ENCODE measurements at places on chromosomes 12 and 14. TPM values are rescaled to one million over a fixed set of nuclear protein-coding genes. Genes with fewer than 3 reads are reported as not detected.
A peak's percentile ranks its signal among the peaks of the same experiment; 100 is the strongest.

GRCh38 chr12:108649126-108649525, 15.4 kb upstream of the SELPLG start:
- H3K4me3 ChIP-seq: no peak overlapping the region
- DNase-seq: no peak
- peaks cover 50% of the 10 kb centered on the region for H3K36me3 ChIP-seq
- H3K27ac ChIP-seq: peak overlapping the region; percentile 84

- no peak overlapping the region for H3K27ac ChIP-seq
- no peaks in the 10 kb centered on the region for H3K4me1 ChIP-seq
- H3K36me3 ChIP-seq: no peaks in the 10 kb centered on the region
These were observed 39.4 kb upstream of the BICDL1 start for GRCh38 chr12:119949594-119949993.

GRCh38 chr14:55904086-55904485, 214.1 kb upstream of the PELI2 start:
- H3K4me3 ChIP-seq: no peak overlapping the region
- H3K36me3 ChIP-seq: no peaks in the 10 kb centered on the region
- H3K4me1 ChIP-seq: peaks cover 16% of the 10 kb centered on the region
- H3K27ac ChIP-seq: no peak overlapping the region

- no peak overlapping the region for H3K27ac ChIP-seq
- no peak for DNase-seq
- peaks cover 7% of the 10 kb centered on the region for H3K36me3 ChIP-seq
- no peaks in the 10 kb centered on the region for H3K4me1 ChIP-seq
- H3K4me3 ChIP-seq: no peak overlapping the region
These were observed 13.3 kb upstream of the OTOGL start for GRCh38 chr12:80086025-80086424.

GRCh38 chr12:63005382-63005781, 70.4 kb upstream of the PPM1H start:
- H3K4me3 ChIP-seq: no peak overlapping the region
- H3K36me3 ChIP-seq: no peaks in the 10 kb centered on the region
- peaks cover 29% of the 10 kb centered on the region for H3K4me1 ChIP-seq

DNA sequence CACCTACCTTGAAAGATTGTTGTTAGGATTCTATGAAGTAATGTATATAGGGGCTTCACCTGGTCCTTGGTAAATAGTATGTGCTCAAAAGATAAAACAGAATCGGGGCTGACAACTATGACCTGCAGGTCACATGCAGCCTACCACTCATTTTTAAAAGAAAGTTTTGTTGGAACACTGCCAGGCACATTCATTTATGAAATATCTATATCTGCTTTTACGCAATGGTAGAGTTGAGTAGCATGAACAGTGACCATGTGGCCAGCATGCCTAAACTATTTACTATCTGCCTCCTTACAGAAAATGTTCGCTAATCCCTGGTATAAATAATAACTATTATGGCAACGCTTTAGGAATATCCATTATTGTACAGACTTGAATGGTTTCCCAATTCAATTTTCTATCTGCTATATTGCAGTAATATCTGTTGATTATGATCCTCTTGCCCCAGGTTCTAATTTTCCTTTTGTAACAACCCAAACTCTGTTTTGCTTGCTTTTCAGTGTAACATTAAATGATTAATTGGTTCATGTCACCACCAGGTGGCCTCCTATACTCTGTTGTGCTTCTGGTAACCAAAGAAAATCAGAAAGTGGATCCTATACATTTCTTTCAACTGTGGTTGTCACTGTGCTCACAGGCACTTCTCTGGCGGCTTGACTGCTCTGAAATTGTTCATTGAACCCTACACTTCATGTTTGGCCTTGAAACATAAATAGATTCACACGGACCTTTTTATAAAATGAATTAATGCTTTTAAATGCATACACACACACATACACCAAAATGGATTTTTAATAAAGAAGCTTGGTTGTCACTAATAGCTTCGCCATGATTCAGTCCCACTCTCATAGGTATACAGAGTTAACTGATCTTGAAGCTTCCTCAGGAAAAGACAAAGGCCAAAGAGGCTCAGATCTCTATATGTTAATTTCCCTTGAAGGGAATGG, 227.7 kb upstream of the NPAS3 start:
- peaks cover 32% of the 10 kb centered on the region for H3K4me1 ChIP-seq
- no peaks in the 10 kb centered on the region for H3K27me3 ChIP-seq
- no peaks in the 10 kb centered on the region for H3K36me3 ChIP-seq
- H3K4me3 ChIP-seq: no peak overlapping the region

The WNT5B gene
- total RNA-seq: 74.4 TPM

The SAV1 gene
- total RNA-seq: 28.2 TPM

DNA sequence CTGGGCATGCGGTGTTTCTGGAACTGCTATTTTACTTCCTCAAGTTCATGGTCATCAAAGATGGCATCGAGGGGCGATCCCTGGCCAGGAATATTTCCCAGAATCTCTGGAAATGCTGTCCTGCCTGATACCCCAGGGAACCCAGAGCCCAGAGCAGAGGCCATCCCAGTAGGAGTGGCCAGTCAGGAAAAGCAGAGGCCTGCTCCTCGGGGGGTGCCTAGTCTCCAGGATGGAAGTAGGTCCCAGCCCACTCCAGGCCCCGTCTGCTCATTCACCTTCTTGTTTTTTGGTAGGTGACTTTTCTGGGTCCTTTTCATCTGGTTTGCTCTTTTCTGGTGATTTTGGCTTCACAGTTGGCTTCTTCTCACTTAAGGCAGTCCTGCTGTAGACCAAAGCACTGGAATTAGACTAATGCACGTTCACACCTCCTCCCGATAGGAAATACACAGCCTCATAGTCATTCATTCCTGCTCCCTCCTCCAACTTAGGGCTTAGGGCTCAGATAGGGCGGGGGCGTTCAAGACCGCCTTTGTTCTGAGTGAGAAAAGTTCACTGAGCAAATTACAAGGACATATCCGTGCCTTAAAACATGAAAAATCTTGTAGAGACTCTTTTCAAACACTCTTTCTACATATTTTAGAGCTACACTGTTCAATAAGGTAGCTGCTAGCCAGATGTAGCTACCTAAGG, 51.1 kb downstream of the TRAFD1 start:
- no peaks in the 10 kb centered on the region for H3K4me1 ChIP-seq
- no peak overlapping the region for H3K27ac ChIP-seq

Measured in chondrocyte (in vitro differentiated cells).